Endothelial cell (in vitro differentiated cells): ENCODE measurements at places on chromosomes 11 and 22.

DNA sequence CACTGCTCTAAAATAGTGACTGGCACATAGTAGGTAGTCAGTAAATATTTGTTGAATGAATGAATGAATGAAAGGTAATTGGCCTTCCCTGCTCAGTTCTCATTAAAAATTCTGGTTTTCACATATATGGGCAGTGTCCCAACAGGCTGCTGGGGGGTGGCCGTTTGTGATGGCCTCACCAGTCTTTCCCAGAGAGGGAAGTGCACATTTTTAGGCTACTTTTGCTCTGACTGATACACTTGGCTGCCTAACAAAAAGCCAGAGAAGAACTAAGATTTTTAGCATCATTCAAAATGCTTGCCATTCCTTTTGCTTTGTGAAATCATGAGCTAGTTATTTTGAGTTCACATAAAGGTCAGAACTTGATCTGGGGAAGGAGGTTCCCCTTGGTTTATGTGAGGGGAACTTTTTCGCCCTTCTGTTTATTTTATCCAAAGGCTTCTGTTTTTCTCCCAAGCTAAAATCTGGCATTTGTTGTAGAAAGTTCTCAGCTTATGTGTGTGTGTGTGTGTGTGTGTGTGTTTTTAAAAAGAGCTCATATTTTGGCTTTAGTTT is 83.1 kb downstream of the PTPRJ start:
- DNase-seq: no peak

- no peak for DNase-seq
Observed at GRCh38 chr22:38141217-38141973, 30.9 kb upstream of the BAIAP2L2 start.

GRCh38 chr11:78201096-78201818 is 12.5 kb downstream of the USP35 start:
- DNase-seq: no peak

DNA sequence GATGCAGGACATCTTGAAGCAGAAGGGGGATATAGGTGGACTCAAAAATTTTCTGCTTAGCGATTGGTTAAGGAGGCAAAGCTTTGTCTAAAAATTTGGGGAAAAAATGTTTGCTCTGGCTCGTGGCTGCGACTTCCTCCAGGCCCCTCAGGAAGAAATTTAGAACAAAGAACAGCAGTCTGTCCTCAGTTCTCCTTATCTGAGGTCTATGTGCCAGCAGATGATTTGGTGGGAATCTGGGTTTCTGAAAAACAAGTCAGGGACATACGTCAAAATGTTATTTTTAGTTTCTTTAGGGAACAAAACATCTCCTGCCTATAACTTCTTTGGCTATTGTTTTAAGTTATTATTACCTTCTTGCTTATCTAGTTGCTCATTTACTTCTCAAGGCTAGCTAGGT is 8.1 kb downstream of the OR6M1 start:
- DNase-seq: no peak

DNA sequence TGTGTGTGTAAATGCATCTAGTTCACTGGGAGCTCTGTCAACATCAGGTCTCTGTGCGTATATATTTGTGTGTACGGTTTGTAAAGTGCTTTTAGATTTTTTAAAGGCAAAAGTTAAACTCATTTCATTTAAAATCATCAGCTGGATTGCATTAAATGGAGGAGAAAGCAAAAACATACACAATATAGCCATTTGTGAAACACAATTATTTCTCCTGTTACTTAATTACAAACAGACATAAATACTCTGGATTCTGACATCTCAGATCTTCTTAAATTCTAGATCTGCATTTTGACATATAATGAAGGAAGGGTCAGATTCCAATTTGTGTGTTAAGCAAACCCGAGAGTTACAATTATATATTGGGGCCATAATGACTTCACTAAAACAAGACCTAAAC is 275.4 kb upstream of the NARS2 start:
- no peak for DNase-seq

DNA sequence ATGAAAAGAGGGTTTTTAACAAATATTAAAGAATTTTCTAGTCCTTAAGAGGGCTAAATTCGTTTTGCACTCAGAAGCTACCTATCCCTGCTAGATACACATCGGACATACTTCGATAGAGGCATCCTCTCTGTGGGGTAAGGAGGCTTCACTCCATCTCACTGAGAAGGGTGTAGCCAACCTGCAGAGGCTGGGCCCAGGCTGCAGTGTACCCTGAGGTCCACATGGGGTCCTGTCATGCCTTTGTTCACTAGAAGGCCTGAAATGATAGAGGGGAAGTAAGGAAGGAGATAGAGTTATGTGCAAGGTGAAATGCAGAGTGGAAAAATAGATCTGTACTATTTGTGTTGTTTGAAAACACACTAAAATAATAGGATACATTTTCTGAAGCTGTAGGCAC is 45.6 kb downstream of the IGSF9B start:
- peak; percentile 38 for DNase-seq

GRCh38 chr11:8403310-8403709 is 139.6 kb upstream of the LMO1 start:
- DNase-seq: no peak

- no peak for DNase-seq
Observed at GRCh38 chr11:10410844-10411200, 44.2 kb upstream of the AMPD3 start.

- no peak for DNase-seq
Observed at GRCh38 chr22:19567157-19568009, 43.2 kb upstream of the CLDN5 start.

- DNase-seq: no peak
Observed at GRCh38 chr11:128865490-128865889, 1.6 kb downstream of the KCNJ1 start.

GRCh38 chr22:30782613-30783012 is 87.9 kb downstream of the OSBP2 start:
- DNase-seq: no peak

DNA sequence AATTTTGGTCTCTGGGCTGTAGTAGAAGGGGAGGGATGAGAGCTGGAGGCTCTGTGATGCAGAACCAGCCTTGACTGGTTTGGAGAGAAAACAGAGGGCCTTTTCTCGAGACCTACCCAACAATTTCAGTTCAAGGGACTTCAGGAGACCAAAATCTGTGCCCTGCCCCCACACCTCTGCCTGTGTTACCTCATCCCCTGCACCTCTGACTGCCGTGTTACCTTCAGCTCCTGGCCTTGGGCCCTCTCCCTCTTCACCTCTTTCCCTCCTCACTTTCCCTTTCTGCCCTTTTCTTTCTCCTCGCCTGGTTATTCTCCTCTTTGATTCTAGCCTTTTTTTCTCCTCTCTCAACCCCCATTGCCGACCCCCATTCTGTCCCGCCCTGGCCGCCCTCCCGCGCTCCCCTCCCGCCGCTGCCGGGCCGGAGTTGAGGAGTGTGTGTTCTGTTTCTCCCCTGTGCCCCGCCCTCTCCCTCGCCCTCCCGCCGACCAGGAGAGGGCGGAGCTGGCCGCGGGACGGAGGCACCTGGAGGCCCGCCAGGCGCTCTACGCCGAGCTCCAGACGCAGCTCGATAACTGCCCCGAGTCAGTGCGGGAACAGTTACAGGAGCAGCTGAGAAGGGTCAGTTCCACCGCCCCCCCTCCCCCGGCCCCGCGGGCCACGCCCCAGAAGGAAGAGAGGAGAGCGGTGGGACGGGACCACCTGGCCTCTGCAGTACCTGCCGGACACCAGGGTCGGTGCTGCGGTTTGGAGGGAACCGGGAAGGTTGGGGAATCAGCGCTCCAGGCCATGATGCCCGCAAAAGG is 27.2 kb downstream of the PHLDB1 start:
- DNase-seq: peak; percentile 46

DNA sequence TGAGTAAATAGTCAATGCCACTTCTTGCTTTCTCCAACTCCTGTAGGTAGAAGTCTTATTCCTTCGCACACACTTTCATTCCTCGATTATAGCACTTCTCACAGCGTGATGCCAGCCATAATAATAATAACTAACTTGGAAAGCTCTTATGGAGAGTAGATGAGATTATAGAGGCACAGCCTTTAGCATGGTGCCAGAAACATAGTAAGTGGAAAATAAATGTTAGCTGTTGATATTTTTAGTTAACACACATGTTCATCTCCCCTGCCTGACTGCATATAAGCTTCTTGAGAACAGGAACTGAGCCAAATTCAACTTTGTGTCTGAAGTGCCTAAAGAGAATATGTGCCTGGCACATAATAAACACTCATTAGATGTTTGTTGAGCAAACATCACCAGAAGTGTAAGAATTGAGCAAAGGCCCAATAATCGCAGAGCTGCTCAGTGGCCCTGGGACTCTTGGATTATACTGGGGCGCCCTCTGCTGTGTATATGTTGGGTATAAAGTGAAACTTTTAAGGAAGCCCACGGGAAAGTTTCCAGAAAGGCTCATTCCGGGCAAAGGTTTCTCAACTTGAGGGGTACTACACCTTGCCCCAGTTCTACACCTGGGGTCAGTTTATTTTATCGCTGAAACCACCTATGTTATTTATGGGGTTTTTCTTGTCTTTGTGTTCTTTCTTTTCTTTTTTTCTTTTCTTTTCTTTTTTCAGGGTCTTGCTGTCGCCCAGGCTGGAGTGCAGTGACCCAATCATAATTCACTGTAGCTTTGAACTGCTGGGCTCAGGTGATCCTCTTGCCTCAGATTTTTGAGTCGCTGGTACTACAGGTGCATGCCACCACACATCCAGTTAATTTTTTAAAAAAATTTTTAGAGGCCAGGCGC is 22.3 kb downstream of the SLN start:
- DNase-seq: peak; percentile 72

- no peak for DNase-seq
Observed at GRCh38 chr22:16866167-16866566, 41.0 kb upstream of the XKR3 start.

DNA sequence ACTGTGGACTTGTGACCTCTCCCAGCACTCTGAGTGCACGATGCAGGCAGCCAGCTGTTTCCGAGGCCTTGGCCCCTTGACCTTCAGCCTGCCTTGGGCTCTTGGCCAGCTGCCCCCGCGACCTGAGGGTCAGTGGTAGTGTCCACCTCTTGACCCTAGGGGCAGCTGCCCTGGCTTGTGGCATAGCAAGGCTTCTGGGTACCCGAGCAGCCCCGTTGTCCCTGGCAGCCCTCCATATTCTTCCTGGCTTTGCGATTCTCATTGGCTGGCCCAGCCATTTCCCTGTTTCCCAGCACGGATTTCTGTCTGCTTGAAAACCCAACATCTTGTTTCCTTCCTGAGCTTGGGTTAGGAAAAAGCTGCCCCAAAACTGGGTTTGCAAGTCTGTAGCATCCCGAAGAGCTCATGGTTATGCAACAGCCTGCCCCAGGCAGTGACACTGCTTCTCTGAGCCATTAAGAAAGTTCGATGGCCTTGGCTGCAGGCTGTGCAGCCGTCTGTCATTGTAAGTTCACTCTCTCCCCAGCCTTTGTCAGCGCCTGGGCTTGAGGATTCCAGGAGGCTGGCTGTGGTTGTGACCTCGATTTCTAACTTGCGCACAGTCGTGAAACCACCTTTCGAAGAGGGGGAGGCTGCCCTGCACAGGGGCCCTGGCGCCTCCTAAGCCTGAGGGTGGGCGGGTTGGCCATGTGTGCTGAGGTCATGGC is 48.8 kb downstream of the FBLN1 start:
- DNase-seq: no peak

- DNase-seq: peak; percentile 64
Observed at GRCh38 chr22:17785185-17786184, 11.2 kb upstream of the BID start.

- DNase-seq: no peak
Observed at GRCh38 chr22:37604875-37605274, 3.8 kb upstream of the GGA1 start.

- DNase-seq: no peak
Observed at GRCh38 chr11:105282658-105283057, 143.1 kb upstream of the CARD18 start.

DNA sequence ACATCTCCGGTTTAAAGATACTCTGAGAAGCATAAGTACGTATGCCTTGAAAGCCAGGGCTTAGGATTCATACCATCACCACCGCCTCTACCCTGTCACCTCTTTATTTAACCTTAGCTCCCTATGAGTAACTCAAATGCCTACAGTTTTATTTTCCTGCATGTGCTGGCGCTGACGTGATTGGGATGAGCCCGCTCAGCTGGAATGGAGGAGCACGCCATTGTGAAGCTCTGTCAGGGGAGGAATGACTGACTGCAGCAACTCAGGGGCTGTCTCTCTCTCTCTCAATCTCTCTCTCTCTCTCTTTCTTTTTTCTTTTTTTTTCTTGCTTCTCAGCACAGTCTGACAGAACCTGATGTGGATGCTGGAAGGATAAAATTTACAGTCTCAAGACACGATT is 12.4 kb downstream of the CAVIN3 start:
- DNase-seq: no peak

GRCh38 chr11:131685906-131686305 is 315.5 kb downstream of the NTM start:
- DNase-seq: no peak

DNA sequence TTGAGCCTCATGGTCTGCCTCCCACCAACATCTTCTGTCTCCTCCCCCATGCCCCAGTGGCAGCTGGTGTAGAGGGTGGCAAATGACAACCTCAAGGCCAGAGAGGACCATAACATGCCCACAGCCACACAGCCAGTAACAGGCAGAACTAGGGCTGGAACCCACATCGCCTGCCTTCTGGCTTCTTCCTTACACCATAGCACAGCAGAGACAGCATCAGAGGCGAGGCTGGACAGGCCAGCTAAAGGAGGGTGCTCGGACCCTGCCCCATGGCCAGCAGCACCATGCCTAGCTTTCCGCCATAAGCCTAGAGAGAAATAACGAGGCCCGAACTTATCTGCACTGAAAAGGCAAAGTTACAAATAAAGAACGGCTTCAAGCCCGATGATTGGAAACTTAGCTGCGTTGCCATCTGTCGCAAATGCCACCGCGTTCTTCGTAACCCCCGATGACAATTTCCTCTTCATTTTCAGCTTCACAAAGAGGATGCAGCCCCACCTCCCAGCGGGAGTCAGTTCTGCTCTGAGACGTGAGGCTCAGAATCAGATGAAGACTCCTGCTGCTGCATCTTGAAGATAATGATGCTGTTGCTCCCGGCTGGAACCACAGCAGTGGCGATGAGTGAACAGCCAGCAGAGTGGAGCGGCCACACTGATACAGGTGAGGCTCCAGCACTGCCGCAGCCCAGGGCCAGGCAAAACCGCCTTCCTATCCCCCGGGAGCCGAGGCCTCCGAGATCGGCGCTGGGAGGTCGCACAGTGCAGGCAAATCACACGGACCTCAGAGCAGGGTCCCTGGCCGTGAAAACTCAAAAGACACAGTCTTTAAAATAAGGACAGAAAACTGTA is 73.8 kb upstream of the RTL6 start:
- no peak for DNase-seq

DNA sequence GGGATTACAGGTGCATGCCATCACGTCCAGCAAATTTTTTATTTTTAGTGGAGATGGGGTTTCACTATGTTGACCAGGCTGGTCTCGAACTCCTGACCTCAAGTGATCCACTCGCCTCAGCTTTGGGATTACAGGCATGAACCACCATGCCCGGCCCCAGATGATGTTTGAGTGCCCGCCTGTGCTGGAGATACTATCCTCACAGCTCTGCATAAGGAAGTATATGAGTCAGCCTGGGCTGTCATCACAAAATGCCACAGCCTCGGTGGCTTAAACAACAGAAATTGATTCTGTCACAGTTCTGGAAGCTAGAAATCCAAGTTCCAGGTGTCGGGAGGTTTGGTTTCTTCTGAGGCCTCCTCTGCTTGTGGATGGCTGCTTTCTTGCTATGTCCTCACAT is 119.3 kb downstream of the OSBP2 start:
- DNase-seq: no peak

- no peak for DNase-seq
Observed at GRCh38 chr11:119000906-119001305, 3.0 kb downstream of the CENATAC start.
